ENCODE measurements at places on chromosomes 11 and 22. TPM values are rescaled to one million over a fixed set of nuclear protein-coding genes. Genes with fewer than 3 reads are reported as not detected.

DNA sequence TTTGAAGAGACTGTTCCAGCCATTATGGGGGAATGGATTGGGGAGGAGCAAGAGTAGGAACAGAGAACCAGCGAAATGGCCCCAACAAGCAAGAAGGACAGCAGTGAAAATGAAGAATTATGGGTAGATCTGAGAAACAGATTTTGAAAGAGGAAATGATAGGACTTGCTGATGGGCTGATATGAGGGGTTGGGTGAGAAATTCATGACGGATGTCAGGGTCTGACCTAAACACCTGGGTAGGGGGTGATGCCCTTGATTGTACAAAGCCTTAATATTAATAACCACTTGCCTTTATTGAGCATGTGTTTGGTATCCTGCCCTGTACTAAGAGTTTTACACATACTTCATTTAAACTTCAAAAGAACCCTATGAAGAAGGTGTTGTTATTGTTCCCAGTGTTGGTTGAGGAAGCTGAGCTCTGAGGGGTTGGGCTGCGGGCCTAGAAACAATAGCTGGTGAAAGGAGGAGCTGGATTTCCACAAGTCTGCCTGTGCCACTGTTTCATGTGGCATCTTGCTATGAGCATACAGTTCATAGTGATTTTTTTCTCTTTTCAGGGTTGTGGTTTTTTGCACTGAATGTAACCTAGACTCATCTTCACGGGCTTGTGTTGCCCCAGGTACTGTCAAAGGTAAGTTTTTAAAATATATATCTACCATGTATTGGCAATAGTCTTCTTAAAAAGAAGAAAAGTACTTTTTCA, 61.1 kb upstream of the TNRC6B start:
- DNase-seq = no peak

- no peak for DNase-seq
Observed at GRCh38 chr11:122883646-122883979, 1.1 kb downstream of the JHY start.

- no peak for DNase-seq
Observed at GRCh38 chr11:3841426-3842350, 929 bp upstream of the RHOG start.

GRCh38 chr11:105718641-105719040, 108.8 kb downstream of the GRIA4 start:
- DNase-seq = no peak

Gene FADS2
- polyA plus RNA-seq = 91.3 TPM

Gene ELFN2
- polyA plus RNA-seq = 1.6 TPM

GRCh38 chr11:114280696-114281095, 15.5 kb upstream of the NNMT start:
- no peak for DNase-seq

GRCh38 chr11:15793043-15793996, 563.0 kb downstream of the SOX6 start:
- no peak for DNase-seq

- peak; percentile 42 for DNase-seq
Observed at GRCh38 chr11:111299101-111300026, 1.0 kb downstream of the POU2AF3 start.

- no peak for DNase-seq
Observed at GRCh38 chr11:93500759-93501158, 42.4 kb downstream of the SMCO4 start.

Data from left renal cortex interstitium (tissue), 4 donors.